T-helper 1 cell (primary cell): ENCODE measurements at places on chromosomes 11 and 22.

DNA sequence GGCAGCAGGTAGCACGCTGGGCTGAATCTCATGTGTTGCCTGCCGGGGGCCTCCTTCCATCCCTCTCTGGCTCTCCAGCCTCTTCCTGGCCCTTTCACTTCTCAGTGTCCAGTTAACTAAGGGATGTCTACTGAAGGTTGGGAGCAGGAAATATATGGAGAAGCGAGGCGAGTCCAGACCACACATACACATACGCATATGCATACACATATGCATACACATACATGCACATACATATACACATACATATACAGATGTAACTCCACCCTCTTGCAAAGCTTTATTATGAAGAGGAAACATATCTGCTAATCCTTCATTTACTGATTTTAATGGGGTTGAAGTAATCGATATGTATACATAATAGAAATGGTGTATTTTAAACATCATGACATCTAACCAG, 636.1 kb upstream of the CCDC179 start:
- DNase-seq, result no peak

DNA sequence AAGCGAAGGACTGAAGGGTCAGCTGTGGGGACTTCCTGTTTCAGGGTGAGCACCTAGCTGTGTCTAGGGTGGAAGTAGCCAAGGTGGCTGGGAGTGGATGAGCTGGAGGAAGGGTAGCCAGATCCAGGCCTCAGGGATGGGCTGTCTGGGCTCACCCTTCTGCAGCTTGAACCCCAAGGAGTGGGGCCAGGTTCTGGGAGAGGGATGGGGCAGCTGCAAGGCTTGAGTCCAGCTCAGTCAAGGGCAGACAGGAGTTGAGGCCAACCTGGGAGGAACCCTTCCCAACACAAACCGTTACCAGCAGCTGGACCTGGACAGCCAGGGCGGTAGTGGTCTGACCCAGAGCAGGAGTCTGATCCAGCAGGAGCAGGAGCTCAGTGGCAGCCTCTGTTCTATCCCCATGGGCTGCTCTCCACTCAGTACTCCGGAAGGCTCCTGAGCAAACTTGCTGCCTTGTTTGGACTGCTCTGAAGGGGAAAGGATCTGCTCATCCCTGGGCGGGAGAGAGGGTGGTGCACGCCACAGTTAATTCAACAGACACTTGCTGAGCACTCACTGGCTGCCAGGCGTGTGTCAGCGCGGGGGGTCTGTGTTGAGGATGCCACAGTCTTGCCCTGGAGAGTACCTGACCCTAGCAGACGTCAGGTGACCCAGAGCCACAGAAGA, 53.8 kb upstream of the THY1 start:
- DNase-seq, result no peak

DNA sequence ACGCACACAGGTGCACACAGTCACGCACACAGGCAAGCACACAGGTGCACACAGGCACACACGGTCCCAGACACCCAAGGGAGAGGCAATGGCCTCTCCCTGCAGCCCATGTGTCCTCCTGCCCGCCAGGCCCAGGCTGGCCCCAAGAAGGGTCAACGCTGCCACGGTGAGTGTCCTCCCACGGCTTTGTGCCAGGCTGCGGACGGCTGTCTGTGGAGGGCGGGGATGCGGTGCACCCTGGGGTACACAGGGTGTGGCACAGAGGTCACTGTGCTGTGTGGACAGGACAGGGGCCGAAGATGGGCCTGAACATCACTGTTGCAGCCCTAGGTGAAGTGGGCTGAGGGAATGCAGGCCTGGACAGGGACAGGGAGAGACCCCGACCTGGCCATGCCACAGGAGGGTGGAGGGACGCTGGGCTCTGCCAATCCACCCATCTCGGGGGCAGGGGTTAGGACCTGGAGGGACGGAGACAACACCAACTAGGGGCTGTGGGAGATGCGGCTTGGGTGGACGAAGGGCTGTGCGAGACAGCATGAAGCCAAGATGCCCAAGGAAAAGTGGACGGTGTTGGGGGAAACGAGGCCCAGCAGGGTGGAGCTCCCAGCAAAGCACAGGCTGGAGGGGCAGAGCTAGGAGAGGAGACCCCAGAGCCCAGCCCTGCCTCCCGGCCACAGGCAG, 523.8 kb downstream of the BRD1 start:
- no peak for DNase-seq

DNA sequence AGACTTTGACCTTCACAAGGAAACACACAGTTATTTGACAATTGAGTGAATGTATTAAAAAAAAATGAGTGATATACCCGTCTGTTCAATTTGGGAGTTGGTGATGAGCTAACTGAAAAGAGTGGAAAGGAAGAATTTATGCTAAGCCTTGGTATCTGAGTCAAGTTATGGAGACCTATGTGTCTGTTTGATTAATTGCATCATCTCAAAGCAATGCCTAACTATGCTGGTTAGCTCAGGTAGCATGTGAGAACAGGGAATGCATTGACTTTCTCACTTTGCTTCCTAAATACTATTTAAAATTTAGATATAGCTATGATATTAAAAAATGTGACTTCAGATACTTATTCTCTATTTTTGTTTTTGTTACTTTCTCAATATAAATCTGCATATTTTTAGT, 110.5 kb downstream of the DDX10 start:
- no peak for DNase-seq

DNA sequence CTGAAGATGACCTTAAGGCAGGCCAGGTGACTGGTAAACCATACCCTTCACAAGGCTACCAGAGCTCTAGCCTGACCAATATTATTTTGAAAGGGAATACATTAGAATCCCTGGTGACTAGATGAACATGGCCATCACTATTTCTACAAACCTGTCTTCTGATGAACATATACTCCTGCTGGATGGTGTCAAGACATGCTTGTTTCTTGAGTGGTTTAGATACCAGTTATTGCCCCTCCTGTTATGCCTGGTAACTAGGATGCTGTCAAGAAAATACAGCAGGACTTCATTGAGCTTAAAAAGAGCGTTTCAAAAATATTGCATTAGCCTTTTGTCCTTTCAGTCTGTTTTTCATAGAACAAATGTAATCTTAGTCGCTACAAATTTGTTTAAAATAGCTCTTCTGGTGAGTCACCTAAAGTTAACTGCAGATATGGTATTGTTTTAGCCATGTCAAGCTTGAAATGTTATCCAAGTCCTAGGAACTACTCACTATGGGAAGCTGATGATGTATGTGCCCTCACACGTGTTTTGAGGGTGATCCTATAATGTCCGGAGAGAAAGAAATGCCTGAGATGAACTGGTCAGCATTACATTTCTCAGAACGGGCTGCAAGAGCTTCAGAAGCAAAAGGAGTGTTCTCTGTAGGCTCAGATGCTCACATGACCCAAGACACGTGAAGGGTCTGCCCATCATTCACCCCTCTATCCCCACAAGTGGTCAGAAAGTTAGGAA, 20.6 kb downstream of the ADM start:
- no peak for DNase-seq

- no peak for DNase-seq
Observed at GRCh38 chr22:36144886-36145541, 15.5 kb downstream of the APOL3 start.

DNA sequence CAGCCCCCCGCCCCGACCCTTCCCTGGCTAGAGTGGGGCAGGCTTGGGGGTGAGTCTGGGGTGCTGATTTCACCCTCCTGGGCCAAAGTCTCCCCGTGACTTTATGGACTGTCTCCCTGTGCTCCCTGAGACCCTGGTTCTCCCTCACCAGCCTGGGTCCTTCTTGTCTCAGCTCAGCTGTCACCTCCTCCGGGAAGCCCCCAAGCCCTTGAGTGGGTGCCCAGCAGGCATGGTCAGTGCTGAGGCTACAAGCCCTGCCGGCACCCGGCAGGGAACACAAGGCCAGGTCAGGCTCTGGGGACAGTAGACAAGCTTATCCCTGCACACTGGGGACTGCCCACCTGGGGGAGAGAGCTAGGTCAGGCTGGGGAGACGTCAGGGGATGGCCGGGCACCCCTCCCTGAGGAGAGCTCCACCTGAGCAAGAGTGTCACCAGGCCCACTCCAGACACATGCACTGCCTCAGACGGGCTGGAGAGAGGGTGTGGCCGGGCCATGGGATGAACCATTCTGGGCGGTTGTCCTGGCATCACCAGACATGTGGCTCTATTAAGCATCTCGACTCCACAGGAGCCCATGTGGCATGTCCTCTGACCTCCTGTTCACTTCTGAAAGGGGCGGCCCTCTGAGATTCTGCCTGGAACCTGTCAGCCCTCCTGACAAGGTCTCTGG, 22.6 kb upstream of the RTN4R start:
- no peak for DNase-seq

- DNase-seq, result no peak
Observed at GRCh38 chr11:16226245-16226644, 130.1 kb downstream of the SOX6 start.

- no peak for DNase-seq
Observed at GRCh38 chr11:61112575-61112974, 10.3 kb downstream of the CD5 start.

DNA sequence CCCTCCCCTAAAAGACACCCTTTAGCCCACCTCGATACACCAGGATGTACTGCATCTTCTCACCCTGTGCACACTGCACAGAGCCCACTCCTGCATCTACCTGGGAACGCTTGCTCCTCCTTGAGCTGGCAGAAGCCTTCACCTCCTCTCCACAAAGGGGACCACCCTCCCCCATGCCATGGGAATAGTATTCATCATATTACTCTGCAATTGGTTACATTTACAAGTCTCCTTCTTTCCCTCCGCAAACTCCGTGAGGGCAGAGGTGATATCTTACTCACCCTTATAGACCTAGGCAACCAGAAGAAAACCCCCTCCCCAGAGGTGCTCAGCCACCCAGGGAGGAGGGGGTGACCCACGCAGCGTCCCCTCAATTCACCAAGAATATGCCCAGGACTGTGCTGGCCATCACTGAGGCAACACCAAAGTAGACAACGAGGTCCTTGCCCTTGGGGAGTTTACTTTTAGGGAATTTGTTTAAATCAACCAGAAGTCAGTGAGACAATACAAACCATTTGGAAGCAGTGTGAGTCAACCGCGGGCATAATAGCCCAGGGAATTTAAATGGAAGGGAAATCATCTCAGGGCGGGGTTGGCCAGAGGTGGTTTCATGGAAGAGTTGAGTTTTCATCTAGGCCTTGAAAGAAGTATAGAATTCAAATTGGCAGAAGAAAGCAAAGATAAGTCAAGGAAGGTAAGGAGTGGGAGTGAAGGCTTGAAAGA, 214.5 kb downstream of the BARX2 start:
- no peak for DNase-seq

DNA sequence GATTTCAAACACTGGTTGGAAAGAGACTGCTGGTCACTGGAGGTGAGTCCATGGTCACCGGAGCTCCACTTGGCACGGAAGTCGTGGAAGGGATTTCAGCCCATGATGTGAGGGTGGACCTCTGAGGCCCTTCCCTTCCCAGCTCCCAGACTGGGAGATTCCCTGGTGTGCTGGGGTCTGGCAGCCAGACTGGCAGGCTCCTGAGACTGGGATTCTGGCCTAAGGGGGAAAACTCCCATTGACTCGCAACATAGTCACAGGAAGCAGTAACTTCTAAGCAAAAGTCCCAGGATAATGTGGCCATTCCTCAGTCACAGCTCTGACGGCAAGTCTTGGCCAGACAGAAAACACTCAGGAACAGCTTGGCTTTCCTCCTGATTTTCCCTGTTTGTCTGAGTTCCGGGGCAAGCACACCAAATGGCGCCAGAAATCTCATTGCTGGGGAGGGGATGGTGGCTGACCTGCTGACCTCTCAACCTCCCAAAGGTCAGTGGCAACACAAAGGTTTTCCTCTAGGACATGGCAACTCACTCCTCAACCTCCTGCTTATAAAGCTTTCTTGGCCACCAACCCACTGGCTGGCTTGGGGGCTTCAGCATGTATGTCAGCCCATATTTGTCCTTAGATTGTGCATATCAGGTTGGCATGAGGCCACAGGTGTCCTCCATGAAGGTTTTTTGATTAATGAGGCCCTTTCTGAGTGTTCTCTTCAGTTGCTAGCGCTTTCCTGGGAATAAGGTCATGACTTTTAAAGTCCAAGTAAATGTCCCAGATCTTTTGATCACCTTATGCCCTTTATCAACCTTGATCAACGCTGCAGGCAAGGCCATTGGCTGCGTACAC, 99.5 kb downstream of the CCDC81 start:
- no peak for DNase-seq
